Gastrocnemius medialis (tissue), 4 donors: ENCODE measurements at places on chromosomes 2 and 18. TPM values are rescaled to one million over a fixed set of nuclear protein-coding genes. Genes with fewer than 3 reads are reported as not detected.

DNA sequence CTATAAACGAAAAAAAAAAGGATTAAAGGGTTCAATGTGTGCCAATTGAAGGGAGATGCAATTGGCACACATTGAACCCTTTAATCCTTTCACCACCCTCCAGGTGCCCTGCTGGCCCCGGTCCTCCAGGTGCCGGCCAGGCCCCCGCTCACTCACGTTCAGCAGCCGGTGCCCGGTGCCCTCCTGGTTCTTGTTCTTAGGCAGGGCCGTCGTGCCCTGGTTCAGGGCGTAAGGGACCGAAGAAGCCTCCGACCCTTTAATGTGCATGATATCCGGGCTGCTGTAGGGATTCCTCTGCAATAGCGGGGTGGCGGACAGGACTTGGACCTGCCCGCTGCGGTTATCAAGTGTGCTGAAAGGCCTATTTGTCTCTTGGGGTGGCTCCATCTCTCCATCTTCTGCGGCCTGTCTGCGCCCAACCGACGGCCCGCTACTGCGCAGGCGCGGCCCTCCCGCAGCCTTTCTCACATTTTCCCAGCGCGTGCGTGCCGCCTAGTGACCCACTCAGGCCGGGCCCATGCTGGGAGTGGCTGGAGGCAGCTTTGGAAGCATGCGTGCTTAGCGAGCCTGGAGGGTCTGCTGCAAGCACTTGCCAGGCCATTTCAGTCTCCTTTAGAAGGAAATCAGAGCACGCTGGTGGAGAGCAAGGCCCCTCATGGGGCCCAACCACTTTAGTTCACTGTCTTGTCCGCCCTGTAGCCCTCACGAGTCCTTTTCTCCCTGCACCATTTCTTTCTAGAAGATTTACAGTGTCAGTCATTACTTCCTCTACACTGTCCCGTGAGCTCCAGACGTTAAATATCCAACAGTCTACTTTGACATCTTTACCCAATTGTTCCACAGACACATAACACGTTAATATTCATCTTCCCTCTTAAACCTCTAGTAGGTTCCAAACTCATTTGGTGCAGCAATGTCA, 24.3 kb downstream of the TMEM237 start:
- no peaks in the 10 kb centered on the region for H3K4me1 ChIP-seq
- peak overlapping the region; percentile 5 for H3K4me3 ChIP-seq
- H3K27me3 ChIP-seq, result no peaks in the 10 kb centered on the region
- peaks cover 2% of the 10 kb centered on the region for H3K36me3 ChIP-seq

- H3K4me1 ChIP-seq, result peaks cover 56% of the 10 kb centered on the region
- no peaks in the 10 kb centered on the region for H3K27me3 ChIP-seq
- H3K27ac ChIP-seq, result peak overlapping the region; percentile 71
- H3K36me3 ChIP-seq, result no peaks in the 10 kb centered on the region
- H3K4me3 ChIP-seq, result no peak overlapping the region
- no peak for DNase-seq
Observed at GRCh38 chr2:203683932-203684556, 22.4 kb upstream of the CD28 start.

GRCh38 chr2:230085201-230085600, 16.5 kb upstream of the SLC16A14 start:
- H3K36me3 ChIP-seq, result no peaks in the 10 kb centered on the region
- H3K27me3 ChIP-seq, result no peaks in the 10 kb centered on the region
- no peak for DNase-seq
- no peaks in the 10 kb centered on the region for H3K4me1 ChIP-seq
- H3K4me3 ChIP-seq, result no peak overlapping the region

- DNase-seq, result no peak
- no peaks in the 10 kb centered on the region for H3K4me1 ChIP-seq
- no peak overlapping the region for H3K27ac ChIP-seq
- H3K4me3 ChIP-seq, result no peak overlapping the region
- no peaks in the 10 kb centered on the region for H3K27me3 ChIP-seq
- no peaks in the 10 kb centered on the region for H3K36me3 ChIP-seq
Observed at GRCh38 chr2:9092383-9093282, 89.1 kb upstream of the MBOAT2 start.

The CEP68 gene
- 38.9 TPM for total RNA-seq

DNA sequence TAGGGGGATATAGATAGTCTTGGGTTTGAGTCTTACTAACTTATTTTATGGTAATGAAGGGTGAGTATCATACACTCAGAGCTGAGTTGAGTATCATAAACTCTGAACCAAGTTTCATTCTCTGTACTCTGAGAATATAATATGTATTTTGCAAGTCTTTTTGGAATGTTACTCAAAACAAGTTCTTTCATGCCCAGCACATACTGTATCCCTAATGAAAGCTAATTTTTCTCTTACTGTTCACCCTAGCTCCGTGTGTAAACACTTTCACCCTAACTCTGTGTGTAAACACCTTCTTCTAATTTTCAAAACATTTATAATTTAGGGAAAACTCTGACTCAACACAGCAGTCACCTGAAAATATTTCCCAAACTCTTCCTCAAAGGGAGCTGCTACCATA, 29.7 kb upstream of the CHST9 start:
- no peaks in the 10 kb centered on the region for H3K36me3 ChIP-seq
- H3K4me1 ChIP-seq, result no peaks in the 10 kb centered on the region

DNA sequence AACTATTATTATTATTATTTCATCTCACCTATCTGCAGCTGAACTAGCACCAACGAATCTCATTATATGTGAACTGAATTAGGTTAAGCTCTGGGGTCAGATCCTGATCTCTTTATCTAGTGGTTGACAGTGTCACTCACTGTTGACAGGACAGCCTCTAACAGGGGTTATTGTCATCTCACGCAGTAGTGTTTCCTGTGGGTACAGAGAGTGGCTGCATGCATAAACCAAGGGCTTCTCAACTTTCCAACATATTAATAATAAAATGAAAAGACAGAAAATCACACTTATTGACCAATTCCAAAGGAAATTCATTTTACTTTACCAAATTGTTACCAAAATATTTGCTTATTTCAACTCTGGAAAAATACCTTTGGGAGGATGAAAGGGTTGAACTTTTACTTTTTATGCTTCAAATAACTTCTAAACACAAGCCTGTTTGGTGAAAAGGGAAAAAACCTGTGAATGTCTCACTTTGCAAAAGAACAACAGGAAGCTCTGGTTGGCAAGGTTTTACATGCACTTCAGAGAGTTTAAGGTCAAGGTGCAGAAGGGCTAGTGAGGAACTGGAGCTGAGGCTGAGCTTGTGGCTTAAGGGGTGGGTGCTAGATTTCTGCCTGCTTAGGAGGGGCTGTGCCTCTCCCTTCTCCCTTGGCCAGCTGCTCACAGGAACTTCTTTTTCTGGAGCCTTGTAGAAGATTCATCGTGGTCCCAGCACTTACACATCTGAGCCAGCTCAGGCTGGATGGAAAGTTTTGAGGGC, 72.6 kb downstream of the CTAGE1 start:
- no peak for DNase-seq
- H3K27me3 ChIP-seq, result peaks cover 26% of the 10 kb centered on the region
- no peak overlapping the region for H3K27ac ChIP-seq
- peaks cover 14% of the 10 kb centered on the region for H3K4me1 ChIP-seq
- no peak overlapping the region for H3K4me3 ChIP-seq
- H3K36me3 ChIP-seq, result no peaks in the 10 kb centered on the region

GRCh38 chr2:237205043-237205541, 119.4 kb downstream of the COPS8 start:
- H3K36me3 ChIP-seq, result no peaks in the 10 kb centered on the region
- peaks cover 17% of the 10 kb centered on the region for H3K27me3 ChIP-seq

- no peaks in the 10 kb centered on the region for H3K27me3 ChIP-seq
- H3K36me3 ChIP-seq, result no peaks in the 10 kb centered on the region
- DNase-seq, result no peak
- H3K27ac ChIP-seq, result no peak overlapping the region
Observed at GRCh38 chr18:42018831-42019230, 63.8 kb downstream of the PIK3C3 start.

The REG3A gene
- total RNA-seq, result not detected

DNA sequence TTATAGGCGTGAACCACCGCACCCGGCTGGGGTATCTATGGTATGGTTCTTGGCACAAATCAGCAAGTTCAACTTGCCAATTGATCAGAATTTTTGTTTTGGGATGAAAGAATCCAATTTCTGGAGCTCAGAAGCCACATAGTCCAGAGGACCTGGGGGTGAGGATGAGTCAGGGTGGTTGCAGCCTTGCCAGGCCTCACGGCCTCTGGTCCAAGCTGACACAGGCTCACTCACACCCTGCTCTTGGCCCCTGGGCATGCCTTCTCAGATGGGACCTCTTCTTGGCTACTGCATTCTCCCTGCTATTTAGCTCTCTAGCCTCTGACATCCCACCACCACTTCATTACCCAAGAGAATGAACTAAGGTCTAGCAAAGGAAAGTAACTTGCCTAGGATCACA, 16.3 kb downstream of the CAPG start:
- peak; percentile 69 for DNase-seq
- no peaks in the 10 kb centered on the region for H3K36me3 ChIP-seq
- no peaks in the 10 kb centered on the region for H3K27me3 ChIP-seq
- no peak overlapping the region for H3K4me3 ChIP-seq

- H3K27me3 ChIP-seq, result no peaks in the 10 kb centered on the region
- H3K27ac ChIP-seq, result peak overlapping the region; percentile 76
- peaks cover 55% of the 10 kb centered on the region for H3K4me1 ChIP-seq
Observed at GRCh38 chr2:46814160-46814961, 101.2 kb downstream of the MCFD2 start.

DNA sequence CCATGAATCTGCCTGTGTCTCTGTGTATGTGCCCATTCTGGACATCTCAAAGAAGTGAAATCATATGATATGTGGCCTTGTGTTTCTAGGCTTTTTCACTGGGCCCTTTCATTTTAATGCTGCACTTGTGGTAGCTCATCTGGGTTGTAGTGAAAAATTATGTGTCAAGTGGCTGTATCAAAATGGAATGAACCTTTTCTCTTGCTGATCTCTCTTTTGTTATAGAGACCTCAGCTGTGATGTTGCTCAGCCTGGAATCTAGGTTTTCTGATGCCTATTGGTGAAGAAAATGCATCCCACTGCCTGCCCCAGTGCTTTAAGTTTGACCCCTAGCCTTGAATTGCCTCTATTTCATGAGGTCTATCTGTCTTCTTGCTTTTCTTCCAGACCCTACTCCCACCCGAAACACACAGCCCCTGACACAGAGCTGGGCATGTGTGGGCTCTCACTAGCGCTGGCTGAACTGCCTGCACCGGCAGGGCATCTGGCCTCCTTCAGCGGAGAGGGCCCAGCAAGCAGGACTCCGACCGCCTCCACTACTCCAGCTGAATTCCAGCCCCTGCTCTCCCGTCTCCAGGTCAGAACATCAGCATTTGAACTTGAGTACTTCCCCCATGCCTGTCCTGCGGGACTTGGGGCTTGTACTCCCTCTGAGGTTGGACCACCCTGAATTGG, 175.8 kb upstream of the MSH6 start:
- DNase-seq, result no peak
- H3K4me3 ChIP-seq, result no peak overlapping the region
- no peaks in the 10 kb centered on the region for H3K36me3 ChIP-seq
- no peaks in the 10 kb centered on the region for H3K4me1 ChIP-seq
- H3K27me3 ChIP-seq, result no peaks in the 10 kb centered on the region

GRCh38 chr18:80246445-80247392, 595 bp downstream of the PARD6G start:
- no peaks in the 10 kb centered on the region for H3K4me1 ChIP-seq
- H3K4me3 ChIP-seq, result peak overlapping the region; percentile 70
- no peaks in the 10 kb centered on the region for H3K27me3 ChIP-seq
- no peak for DNase-seq
- H3K36me3 ChIP-seq, result no peaks in the 10 kb centered on the region

- no peaks in the 10 kb centered on the region for H3K36me3 ChIP-seq
- H3K27me3 ChIP-seq, result no peaks in the 10 kb centered on the region
- DNase-seq, result no peak
- no peak overlapping the region for H3K4me3 ChIP-seq
- no peak overlapping the region for H3K27ac ChIP-seq
Observed at GRCh38 chr2:58976375-58977071, 735.4 kb upstream of the FANCL start.

DNA sequence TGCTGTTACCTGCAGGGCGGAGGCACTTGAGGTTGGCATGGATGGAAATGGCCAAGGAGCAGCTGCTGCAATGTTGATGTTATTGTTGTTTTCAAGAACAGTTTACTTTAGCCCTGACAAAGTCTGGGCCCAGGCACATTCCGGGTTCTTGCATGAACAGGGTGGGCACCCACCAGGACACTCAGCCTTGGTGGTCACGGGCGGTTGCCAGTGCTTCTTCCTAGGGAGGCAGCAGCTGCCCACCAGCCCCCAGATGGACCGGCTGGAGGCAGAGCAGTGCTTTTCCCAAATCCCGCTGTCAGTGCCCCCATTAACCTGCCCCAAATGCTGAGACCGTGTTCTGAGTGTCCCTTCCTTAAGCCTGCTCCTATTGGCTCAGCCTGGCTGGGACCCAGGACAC, 38.5 kb upstream of the B3GNT7 start:
- H3K36me3 ChIP-seq, result no peaks in the 10 kb centered on the region
- H3K27ac ChIP-seq, result no peak overlapping the region
- H3K27me3 ChIP-seq, result no peaks in the 10 kb centered on the region
- H3K4me3 ChIP-seq, result no peak overlapping the region
- no peaks in the 10 kb centered on the region for H3K4me1 ChIP-seq

GRCh38 chr2:9360701-9361100, 62.6 kb downstream of the ITGB1BP1 start:
- no peak for DNase-seq
- no peaks in the 10 kb centered on the region for H3K36me3 ChIP-seq
- no peak overlapping the region for H3K4me3 ChIP-seq
- H3K27me3 ChIP-seq, result no peaks in the 10 kb centered on the region

- H3K4me3 ChIP-seq, result no peak overlapping the region
- H3K27me3 ChIP-seq, result no peaks in the 10 kb centered on the region
- peaks cover 4% of the 10 kb centered on the region for H3K4me1 ChIP-seq
- DNase-seq, result no peak
Observed at GRCh38 chr18:37361335-37362157, 204.1 kb downstream of the CELF4 start.

The CYTIP gene
- total RNA-seq, result 1.9 TPM

The RAX gene
- total RNA-seq, result not detected

DNA sequence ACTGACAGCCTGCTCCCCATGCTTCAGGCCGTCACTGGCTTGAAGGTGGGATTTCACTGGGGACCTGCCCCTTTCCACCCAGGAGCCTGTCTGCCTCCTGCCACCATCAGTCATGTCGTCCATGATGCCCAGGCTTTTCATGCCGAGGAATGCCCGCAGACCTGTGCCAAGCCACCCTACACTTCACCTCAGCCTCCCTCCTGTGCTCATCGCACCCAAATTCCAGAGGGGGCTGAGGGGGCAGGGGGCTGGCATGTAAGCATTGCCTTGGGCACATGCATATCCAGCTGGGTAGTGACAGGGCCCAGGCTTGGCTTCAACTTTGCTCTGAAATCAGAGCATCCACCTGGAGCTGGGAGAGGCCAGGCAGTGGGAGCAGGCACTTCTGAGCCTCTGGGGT, 20.9 kb upstream of the RPRM start:
- H3K27me3 ChIP-seq, result no peaks in the 10 kb centered on the region
- no peak overlapping the region for H3K4me3 ChIP-seq
- H3K4me1 ChIP-seq, result no peaks in the 10 kb centered on the region
- H3K36me3 ChIP-seq, result no peaks in the 10 kb centered on the region

- peaks cover 7% of the 10 kb centered on the region for H3K4me1 ChIP-seq
- no peak for DNase-seq
- H3K27ac ChIP-seq, result no peak overlapping the region
- H3K36me3 ChIP-seq, result no peaks in the 10 kb centered on the region
Observed at GRCh38 chr18:24628326-24628725, 167.9 kb downstream of the HRH4 start.

The ANKRD30B gene
- not detected for total RNA-seq

GRCh38 chr2:112658839-112659667, 13.3 kb downstream of the SLC20A1 start:
- no peaks in the 10 kb centered on the region for H3K4me1 ChIP-seq
- no peak overlapping the region for H3K27ac ChIP-seq
- DNase-seq, result no peak
- H3K4me3 ChIP-seq, result no peak overlapping the region
